ENCODE measurements at places on chromosomes 4 and X. TPM values are rescaled to one million over a fixed set of nuclear protein-coding genes. Genes with fewer than 3 reads are reported as not detected.

Gene ANAPC10
- total RNA-seq, result 59.0 TPM

Gene SCML2
- total RNA-seq, result 15.8 TPM

Gene RAB9A
- total RNA-seq, result 27.6 TPM

DNA sequence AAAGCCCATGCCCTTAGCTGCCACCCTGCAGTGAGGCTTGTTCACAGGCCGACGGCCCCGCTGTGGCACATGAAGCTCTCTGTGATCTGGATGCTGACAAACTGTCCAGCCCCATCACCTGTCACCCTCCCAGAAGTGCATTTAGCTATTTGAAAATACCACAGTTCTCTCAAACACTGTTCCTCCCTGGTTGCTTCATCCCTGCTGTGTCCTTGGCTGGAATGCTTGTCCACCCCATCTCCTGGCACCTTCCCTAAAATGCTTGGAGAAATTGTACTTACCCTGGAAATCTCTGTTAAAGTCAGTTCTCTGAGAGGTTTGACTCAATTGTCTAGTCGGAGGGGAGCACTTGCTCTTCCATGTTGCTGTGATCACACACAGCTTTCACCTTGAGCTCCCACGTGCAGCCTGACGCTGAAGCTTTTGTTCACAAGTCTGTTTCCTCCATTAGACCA is 10.1 kb downstream of the SYNPO2 start:
- peak; percentile 68 for DNase-seq
- H3K36me3 ChIP-seq, result no peaks in the 10 kb centered on the region
- no peaks in the 10 kb centered on the region for H3K27me3 ChIP-seq
- peak overlapping the region; percentile 89 for H3K27ac ChIP-seq
- no peak overlapping the region for H3K4me3 ChIP-seq

GRCh38 chrX:136162827-136163570 is 15.7 kb downstream of the FHL1 start:
- no peaks in the 10 kb centered on the region for H3K4me1 ChIP-seq
- H3K4me3 ChIP-seq, result no peak overlapping the region
- DNase-seq, result peak; percentile 49
- no peaks in the 10 kb centered on the region for H3K27me3 ChIP-seq

GRCh38 chr4:56799161-56799759 is 22.2 kb downstream of the SPINK2 start:
- H3K4me1 ChIP-seq, result no peaks in the 10 kb centered on the region
- H3K27me3 ChIP-seq, result no peaks in the 10 kb centered on the region
- H3K4me3 ChIP-seq, result peak overlapping the region; percentile 41
- H3K36me3 ChIP-seq, result no peaks in the 10 kb centered on the region

Gene TMEM164
- total RNA-seq, result 5.6 TPM

- no peak overlapping the region for H3K27ac ChIP-seq
- no peak overlapping the region for H3K4me3 ChIP-seq
- no peaks in the 10 kb centered on the region for H3K36me3 ChIP-seq
- H3K4me1 ChIP-seq, result no peaks in the 10 kb centered on the region
These were observed 1548.5 kb upstream of the IGFBP7 start for GRCh38 chr4:58658701-58659100.

Gene CYSLTR1
- total RNA-seq, result 21.2 TPM

- H3K27me3 ChIP-seq, result no peaks in the 10 kb centered on the region
- no peak for DNase-seq
- H3K27ac ChIP-seq, result no peak overlapping the region
These were observed 227.0 kb downstream of the DTHD1 start for GRCh38 chr4:36508394-36508793.

GRCh38 chr4:102586644-102587021 is 85.5 kb downstream of the NFKB1 start:
- H3K4me1 ChIP-seq, result no peaks in the 10 kb centered on the region
- no peak overlapping the region for H3K4me3 ChIP-seq
- H3K27ac ChIP-seq, result no peak overlapping the region
- H3K36me3 ChIP-seq, result no peaks in the 10 kb centered on the region
- no peak for DNase-seq

Gene PHOX2B
- not detected for total RNA-seq

GRCh38 chr4:66216252-66216651 is 546.0 kb upstream of the EPHA5 start:
- no peak for DNase-seq
- no peak overlapping the region for H3K4me3 ChIP-seq
- H3K36me3 ChIP-seq, result no peaks in the 10 kb centered on the region
- H3K27ac ChIP-seq, result no peak overlapping the region
- no peaks in the 10 kb centered on the region for H3K27me3 ChIP-seq
- H3K4me1 ChIP-seq, result no peaks in the 10 kb centered on the region

- H3K27ac ChIP-seq, result no peak overlapping the region
- no peaks in the 10 kb centered on the region for H3K27me3 ChIP-seq
- no peak for DNase-seq
These were observed 52.0 kb downstream of the RASL11B start for GRCh38 chr4:52914051-52914605.

DNA sequence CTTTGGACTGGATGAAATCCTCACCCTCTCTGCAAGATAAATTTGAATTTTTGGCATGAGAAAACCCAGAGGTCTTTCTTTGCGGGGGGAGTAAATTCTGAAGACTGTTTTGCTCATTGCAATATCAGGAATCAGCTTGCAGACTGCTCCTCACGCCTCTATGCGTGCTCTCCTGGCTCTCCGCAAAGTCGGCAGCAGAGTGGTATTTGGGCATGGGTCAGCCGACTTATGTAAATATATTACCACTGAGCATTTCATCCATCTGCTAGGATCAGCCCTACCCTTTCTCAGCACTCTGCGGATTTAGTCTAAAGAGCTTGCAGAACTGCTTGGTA is 288.0 kb downstream of the ASMT start:
- DNase-seq, result no peak
- H3K4me1 ChIP-seq, result no peaks in the 10 kb centered on the region
- H3K27ac ChIP-seq, result no peak overlapping the region
- H3K36me3 ChIP-seq, result no peaks in the 10 kb centered on the region
- no peaks in the 10 kb centered on the region for H3K27me3 ChIP-seq

- H3K4me1 ChIP-seq, result no peaks in the 10 kb centered on the region
- no peaks in the 10 kb centered on the region for H3K27me3 ChIP-seq
- H3K4me3 ChIP-seq, result no peak overlapping the region
These were observed 27.2 kb upstream of the SEC24B start for GRCh38 chr4:109406337-109406931.

DNA sequence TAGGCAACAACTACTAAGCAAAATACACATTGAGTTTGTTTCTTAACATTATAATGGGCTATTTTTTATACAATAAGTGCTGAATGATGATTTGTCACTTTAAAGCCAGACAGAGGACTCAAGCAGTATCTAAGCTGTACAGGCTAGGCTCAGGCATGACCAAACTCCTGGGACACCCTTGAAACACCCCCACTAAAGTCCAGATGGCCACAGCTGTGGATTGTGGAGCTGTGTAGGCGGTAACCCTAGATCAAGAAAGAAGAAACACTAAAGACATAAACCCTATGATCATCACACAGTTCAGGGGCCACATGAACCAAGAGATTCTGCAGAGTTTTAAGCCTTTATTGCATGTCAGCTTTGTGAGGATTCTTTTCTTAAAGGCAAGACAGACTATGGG is 25.1 kb downstream of the TAB3 start:
- no peaks in the 10 kb centered on the region for H3K4me1 ChIP-seq
- no peaks in the 10 kb centered on the region for H3K27me3 ChIP-seq
- no peak overlapping the region for H3K27ac ChIP-seq
- H3K36me3 ChIP-seq, result no peaks in the 10 kb centered on the region
- no peak overlapping the region for H3K4me3 ChIP-seq

Gene ADH1C
- 1.0 TPM for total RNA-seq

DNA sequence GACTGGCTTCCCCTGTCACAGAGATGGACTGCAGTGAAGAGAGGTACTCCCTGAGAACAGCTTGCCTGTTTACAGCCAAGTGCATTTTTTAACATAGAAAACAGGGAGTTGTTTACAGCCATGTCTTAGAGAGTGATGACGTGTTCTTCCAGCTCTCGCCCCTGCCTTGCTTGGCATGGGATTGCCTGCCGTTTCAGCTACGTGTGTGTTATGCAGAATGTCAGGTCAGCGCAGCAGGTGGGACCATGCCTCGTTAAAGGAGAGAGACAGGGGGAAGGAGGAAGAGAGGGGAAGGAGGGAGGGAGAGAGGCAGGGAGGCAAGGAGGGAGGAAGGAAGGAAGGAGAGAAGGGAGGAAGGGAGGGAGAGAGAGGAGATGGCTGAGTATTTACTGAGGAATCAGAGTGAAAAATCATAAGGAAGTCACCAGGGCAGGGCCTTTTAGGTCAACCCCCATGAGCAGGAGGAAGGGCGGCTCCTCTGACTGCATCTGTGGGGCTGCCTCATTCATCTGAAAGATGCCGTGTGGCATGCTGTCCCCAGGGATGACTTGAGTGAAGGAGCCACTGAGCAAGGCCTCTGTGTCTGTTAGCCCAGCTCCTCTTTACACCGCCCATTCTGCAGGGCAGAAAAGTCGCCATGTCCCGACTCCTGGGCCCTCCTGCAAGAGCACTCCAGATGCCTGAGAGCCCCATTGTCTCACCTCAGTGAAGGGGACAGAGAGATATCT is 139.7 kb upstream of the PSAPL1 start:
- H3K27me3 ChIP-seq, result no peaks in the 10 kb centered on the region
- H3K36me3 ChIP-seq, result no peaks in the 10 kb centered on the region
- H3K4me1 ChIP-seq, result no peaks in the 10 kb centered on the region
- H3K27ac ChIP-seq, result no peak overlapping the region
- H3K4me3 ChIP-seq, result no peak overlapping the region

- H3K4me3 ChIP-seq, result no peak overlapping the region
- H3K4me1 ChIP-seq, result no peaks in the 10 kb centered on the region
- DNase-seq, result no peak
- H3K36me3 ChIP-seq, result no peaks in the 10 kb centered on the region
These were observed 14.6 kb downstream of the PSAPL1 start for GRCh38 chr4:7419961-7420660.

DNA sequence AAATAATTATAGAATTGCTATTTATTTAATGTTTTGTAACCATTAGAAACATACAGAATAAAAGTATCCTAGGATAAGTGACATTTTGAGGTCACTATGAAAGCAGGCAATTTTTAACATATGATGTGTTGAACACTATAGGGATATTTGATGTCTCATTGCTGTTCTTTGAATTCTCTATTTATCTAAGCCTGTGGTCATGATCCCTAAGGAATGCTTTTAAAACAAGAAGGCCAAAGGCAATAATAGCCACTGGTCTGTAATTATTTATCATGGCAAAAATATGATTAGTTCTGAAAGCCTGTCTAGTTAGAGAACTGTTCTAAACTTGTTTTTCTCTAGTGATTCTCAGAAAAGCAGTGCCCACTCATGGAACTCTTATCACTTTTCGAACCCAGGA is 186.6 kb downstream of the RPA4 start:
- no peak overlapping the region for H3K27ac ChIP-seq
- no peak for DNase-seq
- H3K27me3 ChIP-seq, result no peaks in the 10 kb centered on the region

GRCh38 chrX:24221872-24222271 is 72.3 kb downstream of the ZFX start:
- H3K4me1 ChIP-seq, result no peaks in the 10 kb centered on the region
- H3K27ac ChIP-seq, result no peak overlapping the region
- DNase-seq, result no peak
- no peaks in the 10 kb centered on the region for H3K27me3 ChIP-seq
- no peak overlapping the region for H3K4me3 ChIP-seq

- H3K4me3 ChIP-seq, result no peak overlapping the region
- no peak overlapping the region for H3K27ac ChIP-seq
- no peaks in the 10 kb centered on the region for H3K4me1 ChIP-seq
- no peaks in the 10 kb centered on the region for H3K36me3 ChIP-seq
These were observed 238.5 kb downstream of the RASL11B start for GRCh38 chr4:53100501-53101190.

DNA sequence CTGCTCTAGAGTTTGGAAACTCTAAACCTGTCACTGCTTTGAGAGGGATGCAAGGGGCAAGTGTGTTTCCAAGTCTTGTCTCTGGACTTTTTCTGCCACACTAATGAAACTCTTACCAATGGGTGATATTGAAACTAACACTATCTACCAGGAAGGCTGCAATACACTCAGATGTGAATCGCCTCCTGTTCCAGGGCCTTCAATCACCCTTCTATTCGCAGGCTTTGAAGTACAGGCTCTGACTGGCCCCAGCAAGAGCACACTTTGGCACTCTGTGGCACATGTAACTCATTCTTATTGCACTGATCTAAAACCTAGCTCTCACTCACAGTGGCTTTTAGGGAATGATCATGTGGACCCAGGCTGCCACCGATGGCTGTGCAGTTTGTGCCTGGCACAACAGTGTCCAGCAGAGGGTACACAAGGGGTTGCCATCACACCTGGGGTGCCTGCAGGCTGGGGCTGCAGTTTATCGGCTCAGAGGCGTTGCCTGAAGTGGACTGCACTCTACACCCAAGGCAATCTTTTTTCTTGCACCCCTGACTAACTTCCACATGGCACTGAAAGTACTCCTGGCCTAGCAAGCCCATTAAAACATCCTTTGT is 210.8 kb downstream of the MGST2 start:
- H3K27me3 ChIP-seq, result no peaks in the 10 kb centered on the region
- DNase-seq, result no peak
- no peak overlapping the region for H3K4me3 ChIP-seq
- no peaks in the 10 kb centered on the region for H3K4me1 ChIP-seq

DNA sequence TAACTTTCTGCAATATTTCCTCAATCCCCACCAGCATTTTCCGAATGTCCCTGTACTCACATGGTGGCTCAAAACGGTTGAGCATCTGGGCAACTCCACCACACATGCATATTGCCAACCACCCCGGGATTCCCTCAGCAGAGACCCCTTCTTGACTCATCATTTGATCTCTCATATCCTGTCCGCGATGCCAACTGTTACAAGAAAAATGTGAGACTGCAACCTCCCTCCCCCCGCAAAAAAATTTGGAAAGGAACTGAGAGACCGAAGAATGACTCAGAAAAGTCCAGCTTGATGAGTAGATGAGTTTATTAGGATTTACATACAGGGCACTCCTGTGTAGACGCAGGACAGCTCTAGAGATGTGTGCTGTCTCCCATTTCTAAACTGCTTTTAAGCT is 561.4 kb downstream of the ZIC3 start:
- H3K27me3 ChIP-seq, result no peaks in the 10 kb centered on the region
- DNase-seq, result no peak
- no peaks in the 10 kb centered on the region for H3K36me3 ChIP-seq
- no peaks in the 10 kb centered on the region for H3K4me1 ChIP-seq
- H3K4me3 ChIP-seq, result no peak overlapping the region
- H3K27ac ChIP-seq, result no peak overlapping the region

Gene IL15
- 5.5 TPM for total RNA-seq

DNA sequence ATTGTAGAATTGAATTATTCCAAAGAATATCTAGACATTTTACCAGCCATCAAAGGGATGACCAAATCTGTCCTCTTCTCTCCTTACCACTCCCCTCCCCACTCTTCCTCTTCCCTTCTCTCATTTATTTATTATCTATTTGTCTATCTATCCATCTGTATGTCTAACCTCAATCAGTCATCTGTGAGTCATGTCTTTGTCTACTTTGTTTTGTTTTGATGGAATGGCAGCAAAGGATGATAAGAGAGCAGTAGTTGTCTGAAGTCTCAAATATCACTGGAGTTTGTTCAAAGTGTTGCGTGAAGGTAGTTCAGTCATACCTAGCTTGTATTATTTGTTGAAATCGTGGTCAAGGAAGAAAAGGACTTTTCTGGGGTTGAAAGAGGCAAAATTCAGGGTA is 34.7 kb upstream of the PGRMC2 start:
- no peaks in the 10 kb centered on the region for H3K36me3 ChIP-seq
- no peak overlapping the region for H3K27ac ChIP-seq
- H3K27me3 ChIP-seq, result no peaks in the 10 kb centered on the region
- no peak for DNase-seq
- no peak overlapping the region for H3K4me3 ChIP-seq
- H3K4me1 ChIP-seq, result no peaks in the 10 kb centered on the region

- H3K27me3 ChIP-seq, result no peaks in the 10 kb centered on the region
- H3K4me3 ChIP-seq, result no peak overlapping the region
- H3K4me1 ChIP-seq, result no peaks in the 10 kb centered on the region
- DNase-seq, result no peak
- no peaks in the 10 kb centered on the region for H3K36me3 ChIP-seq
- H3K27ac ChIP-seq, result no peak overlapping the region
These were observed 128.4 kb downstream of the RNF150 start for GRCh38 chr4:141004823-141005222.

Data from uterus (tissue), 4 donors.